ENCODE measurements at places on chromosomes 7 and 10. TPM values are rescaled to one million over a fixed set of nuclear protein-coding genes. Genes with fewer than 3 reads are reported as not detected.

The TAF3 gene
- 15.8 TPM for total RNA-seq

The ELFN1 gene
- 3.9 TPM for total RNA-seq

The GRID2IP gene
- 1.2 TPM for total RNA-seq

The TMEM196 gene
- 8.9 TPM for total RNA-seq

The OGDHL gene
- 78.7 TPM for total RNA-seq

The HMX3 gene
- not detected for total RNA-seq

The IFT22 gene
- 39.8 TPM for total RNA-seq

The RPEL1 gene
- total RNA-seq = not detected

The CRTAC1 gene
- total RNA-seq = 42.7 TPM

The AKR1E2 gene
- total RNA-seq = 24.2 TPM

- no peak for DNase-seq
Measured at GRCh38 chr10:21499701-21500577, 25.5 kb downstream of the SKIDA1 start.

DNA sequence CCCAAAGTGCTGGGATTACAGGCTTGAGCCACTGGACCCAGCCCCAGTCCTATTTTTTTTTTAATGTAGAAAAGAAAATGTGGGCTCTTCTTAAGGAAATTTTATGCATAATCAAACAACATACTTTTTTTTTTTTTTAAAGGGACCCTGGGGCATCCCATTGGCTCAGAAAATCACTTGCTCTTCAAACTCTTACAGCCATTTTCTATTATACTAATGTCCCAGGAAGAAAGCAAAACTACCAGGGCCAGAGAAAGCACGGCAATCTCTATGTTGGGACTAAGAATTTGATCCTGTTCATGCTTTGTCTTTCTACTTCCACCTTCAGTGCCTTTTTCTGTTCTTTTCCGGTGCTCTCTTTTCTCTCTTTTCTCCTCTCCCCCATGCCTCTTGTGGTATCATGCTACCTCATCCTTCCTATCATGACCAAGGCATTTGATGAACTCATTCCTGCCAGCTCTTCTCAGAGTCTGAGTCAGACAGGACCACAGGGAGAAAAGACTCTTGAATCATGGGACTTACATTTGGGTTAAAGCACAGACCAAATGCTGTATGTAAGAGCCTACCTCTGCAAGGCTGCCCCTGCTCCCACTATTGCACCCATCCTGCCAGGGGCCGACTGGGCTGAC, 76.4 kb upstream of the CCNY start:
- DNase-seq = no peak

DNA sequence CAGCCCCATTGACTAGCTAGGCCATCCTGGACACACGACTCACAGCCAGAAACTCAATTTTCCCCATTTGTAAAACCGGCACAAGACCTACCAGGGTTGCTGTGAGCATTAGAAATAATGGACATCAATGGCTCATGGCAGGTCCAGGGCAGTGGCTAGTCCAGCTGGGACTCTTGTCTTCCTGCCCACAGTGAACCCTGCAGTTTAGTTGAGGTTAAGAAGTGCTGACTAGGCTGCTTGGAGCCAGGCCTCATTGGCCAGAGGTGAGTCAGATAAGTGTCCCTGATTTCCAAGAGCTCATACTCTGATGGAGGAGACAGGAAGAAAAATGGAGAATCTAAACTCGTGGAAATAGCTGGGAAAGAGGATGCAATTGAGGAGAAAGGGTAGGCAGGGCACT, 123.4 kb upstream of the ZNF92 start:
- no peak for DNase-seq

DNA sequence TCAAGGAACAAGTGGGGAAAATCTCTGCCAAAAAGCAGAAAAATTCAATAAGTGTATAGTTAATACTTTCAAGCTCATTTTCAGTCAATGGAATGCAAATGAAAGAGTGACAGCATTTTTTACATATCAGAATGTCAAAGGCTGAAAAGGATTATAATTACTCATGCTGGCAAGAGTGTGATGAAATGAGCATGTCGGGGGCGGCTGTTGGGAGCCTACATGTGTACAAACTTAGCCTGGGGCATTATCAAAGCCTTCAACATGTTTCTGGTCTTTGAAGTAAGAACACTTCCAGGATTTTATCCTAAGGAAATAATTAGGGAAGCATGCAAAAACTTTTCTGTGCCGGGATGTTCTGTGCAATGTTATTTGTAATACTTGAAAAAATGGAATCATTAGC, 221.7 kb upstream of the LYZL1 start:
- no peak for DNase-seq

- no peak for DNase-seq
Measured at GRCh38 chr10:70747192-70747965, 37.8 kb downstream of the TBATA start.

DNA sequence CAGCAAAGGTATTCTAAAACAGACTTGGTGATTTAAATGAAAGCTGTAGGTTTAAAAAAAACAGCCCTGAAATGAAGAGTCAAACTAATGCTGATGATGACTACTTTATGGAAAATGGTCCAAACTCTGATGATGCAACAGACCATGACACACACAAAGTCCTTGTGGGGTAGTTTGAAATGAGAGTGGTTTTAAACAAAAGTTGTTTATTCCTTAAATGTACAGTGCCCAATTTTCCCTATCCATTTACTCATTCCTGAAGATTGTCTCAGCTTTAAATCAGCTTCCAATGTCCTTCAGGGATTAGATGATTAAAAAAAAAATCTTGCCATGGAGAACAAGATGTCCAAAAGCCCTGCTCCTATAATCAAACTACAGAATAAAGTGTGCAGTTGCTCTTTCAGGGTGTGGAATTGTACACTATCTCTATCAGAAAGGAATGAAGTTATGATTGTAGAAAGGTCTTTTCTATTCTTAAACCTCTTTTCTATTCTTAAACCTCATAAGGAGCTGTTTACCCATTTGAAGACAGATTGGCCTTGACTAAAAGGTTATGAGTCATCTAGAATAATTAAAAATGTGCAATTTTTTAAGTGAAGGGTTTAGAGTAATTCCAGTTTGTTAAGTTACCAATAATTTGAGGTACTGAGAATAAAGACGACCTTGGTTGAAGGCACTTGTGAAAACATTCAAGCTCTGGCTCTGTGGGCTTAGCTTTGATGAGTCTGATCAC, 70.2 kb upstream of the ITGA8 start:
- no peak for DNase-seq

DNA sequence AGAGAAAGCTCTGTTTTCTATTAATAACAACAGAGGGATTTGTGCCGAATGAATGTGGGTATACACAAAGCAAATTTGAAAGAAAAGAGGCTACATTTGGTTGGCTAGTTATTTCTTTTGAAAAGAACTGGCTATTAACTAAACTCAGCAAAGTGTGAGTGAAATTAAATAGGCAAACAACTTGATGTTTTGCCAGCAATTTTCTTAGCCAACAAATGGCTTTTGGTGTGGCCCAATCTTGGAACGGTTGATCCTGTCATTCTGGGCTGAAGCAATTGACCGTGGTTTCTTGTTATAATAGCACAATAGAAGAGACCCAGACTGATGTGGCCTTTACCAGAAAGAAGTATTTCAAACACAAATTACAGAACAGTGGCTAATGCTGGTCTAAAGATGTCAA, 898.6 kb downstream of the KCNMA1 start:
- no peak for DNase-seq

- DNase-seq = no peak
Measured at GRCh38 chr10:76743169-76743568, 894.4 kb downstream of the KCNMA1 start.

GRCh38 chr10:44458671-44459413, 73.9 kb upstream of the CXCL12 start:
- no peak for DNase-seq

DNA sequence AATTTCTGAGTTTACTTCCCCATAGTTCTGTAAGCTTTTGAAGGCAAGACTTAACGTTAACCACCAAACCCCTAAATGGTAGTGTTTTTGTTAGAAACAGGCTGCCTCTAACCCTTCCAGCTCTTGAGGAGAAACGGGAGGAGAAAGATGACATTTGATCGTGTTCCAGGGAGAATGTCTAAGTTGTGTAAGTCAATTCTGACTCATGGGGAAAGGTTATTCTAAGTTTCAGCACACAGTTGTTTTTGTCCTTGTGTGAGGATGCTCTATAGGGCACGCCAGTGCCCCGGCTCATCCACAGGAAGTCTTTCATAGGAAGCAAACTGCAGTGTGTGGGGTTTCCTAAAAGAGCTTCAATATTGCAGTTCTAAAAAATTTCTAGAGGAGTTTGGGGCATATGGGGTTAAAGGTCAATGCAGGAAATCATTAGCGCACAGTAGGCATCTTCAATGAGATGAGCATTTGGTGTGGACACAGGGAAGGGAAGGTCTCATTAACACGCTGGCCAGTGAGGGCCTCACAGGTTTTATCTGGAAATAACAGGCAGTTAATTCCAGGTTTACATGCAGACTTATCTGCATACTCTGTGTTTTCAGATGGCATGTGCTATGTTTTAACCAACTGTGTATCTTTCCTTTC, 638.2 kb upstream of the IGFBP3 start:
- DNase-seq = no peak

- DNase-seq = no peak
Measured at GRCh38 chr10:116857156-116857555, 7.9 kb downstream of the ENO4 start.

DNA sequence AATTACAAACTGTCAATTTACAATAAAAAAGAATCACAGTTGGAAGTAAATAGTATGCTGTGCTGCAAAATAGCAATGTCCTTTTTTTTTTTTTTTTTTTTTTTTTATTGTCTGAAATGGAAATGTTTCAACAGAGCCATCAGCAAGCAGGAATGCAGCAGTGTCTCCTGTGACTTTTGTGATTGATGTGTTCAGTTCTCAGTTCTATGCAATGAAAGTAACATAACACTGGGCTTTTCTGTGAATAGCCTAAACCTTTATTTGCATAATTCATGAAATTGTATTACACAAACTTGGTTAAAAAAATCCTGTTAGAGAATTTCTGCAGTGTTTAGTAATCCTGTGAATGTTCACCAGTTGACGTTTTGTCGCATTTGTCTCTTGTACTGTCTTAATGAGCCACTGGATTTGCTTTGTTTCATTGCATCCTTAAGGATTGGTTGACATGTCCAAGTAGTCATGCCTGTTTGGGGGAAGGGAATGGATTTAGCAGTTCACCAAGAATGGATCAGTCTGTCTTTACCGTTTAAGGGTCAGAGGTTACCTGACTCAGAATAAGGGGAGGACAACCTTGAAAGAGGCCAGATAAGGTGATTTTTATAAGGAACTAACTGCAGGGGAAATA, 192.7 kb downstream of the MLLT10 start:
- no peak for DNase-seq

DNA sequence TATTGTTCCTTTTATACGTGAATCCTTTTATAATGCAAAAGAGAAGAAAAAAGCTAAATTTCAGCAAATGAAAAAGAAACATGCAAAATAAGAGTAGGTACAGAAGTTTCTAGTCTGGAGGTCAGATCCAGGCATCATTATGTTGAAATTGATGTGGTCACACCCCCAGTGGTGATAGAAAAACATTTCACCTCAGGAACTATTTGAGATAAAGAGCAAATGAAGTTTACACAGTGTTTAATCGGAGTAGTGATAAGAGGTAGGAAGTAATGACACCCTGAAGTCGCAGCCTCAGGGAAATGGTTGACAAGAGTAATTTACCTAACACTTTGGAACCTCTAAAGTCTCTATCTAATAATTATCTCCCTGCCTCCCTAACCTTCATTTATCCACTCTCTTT, 536.0 kb upstream of the STEAP1 start:
- DNase-seq = no peak

DNA sequence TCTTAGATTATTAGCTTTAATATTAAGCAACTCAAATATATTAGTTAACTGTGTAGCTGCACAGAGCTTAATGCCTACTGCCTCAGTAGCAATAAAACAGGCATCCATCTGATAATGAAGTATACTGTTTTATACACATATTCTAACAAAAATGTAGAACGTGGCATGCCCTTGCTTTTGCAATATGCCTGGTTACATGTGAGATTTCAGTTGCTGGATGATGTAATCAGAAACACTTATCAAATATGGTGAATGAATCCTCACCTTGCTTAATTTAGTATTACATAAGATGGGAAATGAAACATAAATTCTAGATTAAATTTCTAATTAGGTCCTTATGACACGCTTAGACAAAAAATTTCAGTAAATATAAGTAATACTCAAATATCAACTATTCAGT, 8.0 kb downstream of the DNAJC1 start:
- no peak for DNase-seq

GRCh38 chr10:129329385-129330055, 137.5 kb upstream of the MGMT start:
- DNase-seq = no peak

DNA sequence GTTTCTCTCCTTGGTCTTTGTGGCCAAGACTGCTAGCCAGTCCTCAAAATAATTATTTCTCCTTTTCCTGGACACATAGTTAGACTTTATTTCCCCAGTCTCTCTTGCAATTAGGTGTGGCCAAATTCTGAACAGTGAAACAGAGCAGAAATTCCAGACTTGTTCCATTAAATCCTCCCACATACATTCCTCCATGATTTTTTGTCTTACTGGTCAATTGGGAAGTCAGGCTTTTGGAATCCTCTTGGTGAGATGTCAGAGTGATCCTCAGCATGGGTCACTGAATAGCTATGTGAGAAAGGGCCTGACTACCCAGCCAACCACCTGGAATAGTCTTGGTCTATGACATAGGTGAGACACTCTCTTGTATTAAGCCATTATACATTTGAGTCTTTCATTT, 164.2 kb downstream of the DGKI start:
- DNase-seq = no peak

DNA sequence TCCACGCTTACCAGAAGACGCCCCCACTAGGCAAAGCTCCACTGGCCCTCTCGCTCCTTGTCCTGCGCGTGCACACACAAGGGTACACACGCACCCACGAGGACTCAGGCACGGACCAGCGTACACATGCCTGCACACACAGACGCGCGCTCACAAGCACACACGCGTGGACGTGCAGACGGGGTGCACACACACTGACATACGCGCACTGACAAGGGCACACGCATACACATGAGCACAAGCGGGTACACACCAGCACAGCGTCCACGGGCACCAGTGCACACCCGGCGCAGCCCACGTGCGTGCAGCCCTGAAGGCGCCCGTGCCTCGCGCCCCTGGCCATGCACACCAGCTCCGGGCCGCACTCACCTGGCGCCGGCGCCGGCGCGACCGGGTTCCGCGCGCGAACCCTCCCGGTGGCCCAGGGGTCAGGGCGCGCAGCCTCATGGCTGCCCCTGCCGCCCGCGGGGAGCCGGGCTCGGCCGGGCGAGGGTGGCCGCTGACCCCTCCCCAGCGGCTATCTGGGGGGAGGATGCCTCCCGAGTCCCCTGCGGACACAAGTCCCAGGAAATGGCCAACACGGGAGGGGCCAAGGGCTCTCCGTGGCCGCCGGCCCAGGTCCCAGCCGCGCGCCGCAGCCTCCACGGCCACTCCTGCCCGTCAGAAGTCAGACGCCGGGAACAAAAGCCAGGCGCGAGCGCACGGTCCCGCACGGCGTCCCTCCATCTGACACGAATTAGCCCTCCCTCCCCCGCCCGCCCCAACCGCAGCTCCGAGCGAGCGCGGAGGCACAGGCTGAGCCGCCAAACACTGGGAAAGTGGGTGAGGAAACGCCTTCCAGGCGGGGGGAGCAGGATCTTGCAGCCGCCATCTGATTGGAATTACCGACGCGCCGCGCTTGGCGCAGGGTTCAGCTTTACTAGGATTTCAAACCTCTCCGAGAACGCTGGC, 45.0 kb downstream of the TNS3 start:
- no peak for DNase-seq

- DNase-seq = peak; percentile 6
Measured at GRCh38 chr7:79529214-79529880, 75.9 kb upstream of the MAGI2 start.

All from dorsolateral prefrontal cortex (tissue), 122 donors.